ENCODE measurements at places on chromosomes 2 and 18.

- no peak overlapping the region for H3K4me3 ChIP-seq
- H3K4me1 ChIP-seq: no peaks in the 10 kb centered on the region
- no peak for DNase-seq
- peaks cover 13% of the 10 kb centered on the region for H3K36me3 ChIP-seq
These were observed 10.7 kb upstream of the RNU4ATAC start for GRCh38 chr2:121519732-121520640.

DNA sequence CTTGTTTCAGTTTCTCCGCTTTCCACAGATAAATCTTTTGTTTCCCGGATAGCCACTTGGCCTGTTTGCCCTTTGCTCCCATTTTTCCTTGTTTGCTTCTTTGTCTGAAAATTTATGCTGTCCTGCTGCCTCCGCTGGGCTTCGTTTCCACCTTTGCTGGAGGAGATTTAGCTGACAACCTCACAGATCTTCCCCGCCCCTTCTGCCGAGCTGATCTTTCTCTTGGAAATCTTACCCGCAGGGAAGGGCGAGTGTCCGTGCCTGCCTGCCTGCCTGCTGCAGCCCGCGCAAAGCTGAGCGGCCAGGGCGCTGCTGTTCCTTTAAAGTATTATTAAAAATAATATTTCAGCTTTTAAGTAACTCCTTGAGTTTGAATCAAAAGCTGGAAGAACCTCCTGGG is 1.4 kb upstream of the XRCC5 start:
- no peak overlapping the region for H3K4me3 ChIP-seq
- peaks cover 26% of the 10 kb centered on the region for H3K4me1 ChIP-seq
- peaks cover 25% of the 10 kb centered on the region for H3K36me3 ChIP-seq

- no peaks in the 10 kb centered on the region for H3K36me3 ChIP-seq
- DNase-seq: no peak
- no peak overlapping the region for H3K4me3 ChIP-seq
- no peak overlapping the region for H3K27ac ChIP-seq
These were observed 110.9 kb upstream of the BZW1 start for GRCh38 chr2:200700856-200701255.

GRCh38 chr2:83471655-83472054 is 987.4 kb downstream of the SUCLG1 start:
- H3K27me3 ChIP-seq: no peaks in the 10 kb centered on the region
- no peak overlapping the region for H3K4me3 ChIP-seq
- H3K36me3 ChIP-seq: no peaks in the 10 kb centered on the region
- H3K4me1 ChIP-seq: no peaks in the 10 kb centered on the region

- no peak overlapping the region for H3K27ac ChIP-seq
- H3K4me3 ChIP-seq: no peak overlapping the region
- peaks cover 8% of the 10 kb centered on the region for H3K4me1 ChIP-seq
- no peaks in the 10 kb centered on the region for H3K27me3 ChIP-seq
- no peak for DNase-seq
- no peaks in the 10 kb centered on the region for H3K36me3 ChIP-seq
These were observed 72.6 kb upstream of the ZNF532 start for GRCh38 chr18:58792086-58792485.

DNA sequence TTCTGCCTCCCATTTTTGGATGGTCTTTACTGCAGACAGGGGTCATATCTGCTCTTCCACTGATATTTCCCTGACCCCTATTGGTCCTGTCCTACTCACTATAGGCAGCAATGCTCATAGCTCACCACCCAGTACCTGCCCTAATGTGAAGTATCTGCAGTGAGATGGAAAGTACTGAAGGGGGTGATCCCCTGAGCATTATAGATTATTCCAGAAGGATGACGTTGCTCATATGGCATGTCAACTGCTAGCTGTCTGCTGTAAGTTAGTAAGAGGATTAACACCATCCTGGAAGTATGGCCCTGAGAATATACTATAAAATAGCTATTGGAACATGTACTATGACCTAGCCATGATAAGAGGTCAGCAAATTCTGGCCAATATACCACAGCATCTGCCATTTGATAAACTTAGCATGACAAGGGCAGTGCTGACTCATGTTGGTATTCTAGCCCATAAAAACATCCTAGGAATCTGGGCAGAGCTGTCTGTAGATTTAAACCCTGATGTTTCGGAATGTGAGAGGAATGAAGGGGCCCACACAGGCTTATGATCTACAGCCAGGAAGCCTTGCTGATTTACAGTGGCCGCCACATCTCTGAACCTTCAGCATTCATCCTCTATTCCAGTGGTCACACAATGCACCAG is 451.4 kb downstream of the TNS1 start:
- H3K27ac ChIP-seq: no peak overlapping the region
- no peak for DNase-seq
- peaks cover 4% of the 10 kb centered on the region for H3K27me3 ChIP-seq
- H3K4me1 ChIP-seq: no peaks in the 10 kb centered on the region

Data from A673 (cell line).